ENCODE measurements at places on chromosomes 16 and 17.

DNA sequence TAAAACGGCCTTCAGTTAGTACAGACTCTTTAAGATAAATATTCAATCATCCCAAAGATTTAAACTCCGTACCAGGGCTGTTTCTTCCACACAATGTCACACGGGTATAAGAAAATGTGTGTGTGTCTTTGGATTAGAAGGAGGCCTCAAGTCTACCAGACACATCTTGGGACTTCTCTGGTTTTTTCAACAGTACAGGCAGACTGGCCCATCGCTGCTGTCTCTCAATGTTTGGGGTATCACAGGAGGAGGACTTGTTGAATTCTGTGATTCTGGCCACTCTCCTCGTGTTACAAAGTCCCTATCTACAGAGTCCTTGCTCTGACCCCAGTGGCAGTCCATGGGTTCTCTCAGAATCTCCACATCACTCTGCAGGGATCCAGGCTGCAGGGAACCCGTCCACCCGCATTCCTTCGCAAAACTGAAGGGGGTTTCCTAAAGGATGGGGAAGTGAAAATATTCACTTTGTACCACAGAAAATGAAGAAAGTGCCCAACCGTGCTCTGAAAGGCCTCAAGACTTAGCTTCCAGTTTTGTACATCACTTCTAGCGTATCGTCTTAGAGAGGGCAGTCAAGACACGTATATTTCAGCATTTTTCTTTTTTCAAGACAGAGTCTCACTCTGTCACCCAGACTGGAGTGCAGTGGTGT, 373.2 kb downstream of the NPIPA8 start:
- DNase-seq: no peak

DNA sequence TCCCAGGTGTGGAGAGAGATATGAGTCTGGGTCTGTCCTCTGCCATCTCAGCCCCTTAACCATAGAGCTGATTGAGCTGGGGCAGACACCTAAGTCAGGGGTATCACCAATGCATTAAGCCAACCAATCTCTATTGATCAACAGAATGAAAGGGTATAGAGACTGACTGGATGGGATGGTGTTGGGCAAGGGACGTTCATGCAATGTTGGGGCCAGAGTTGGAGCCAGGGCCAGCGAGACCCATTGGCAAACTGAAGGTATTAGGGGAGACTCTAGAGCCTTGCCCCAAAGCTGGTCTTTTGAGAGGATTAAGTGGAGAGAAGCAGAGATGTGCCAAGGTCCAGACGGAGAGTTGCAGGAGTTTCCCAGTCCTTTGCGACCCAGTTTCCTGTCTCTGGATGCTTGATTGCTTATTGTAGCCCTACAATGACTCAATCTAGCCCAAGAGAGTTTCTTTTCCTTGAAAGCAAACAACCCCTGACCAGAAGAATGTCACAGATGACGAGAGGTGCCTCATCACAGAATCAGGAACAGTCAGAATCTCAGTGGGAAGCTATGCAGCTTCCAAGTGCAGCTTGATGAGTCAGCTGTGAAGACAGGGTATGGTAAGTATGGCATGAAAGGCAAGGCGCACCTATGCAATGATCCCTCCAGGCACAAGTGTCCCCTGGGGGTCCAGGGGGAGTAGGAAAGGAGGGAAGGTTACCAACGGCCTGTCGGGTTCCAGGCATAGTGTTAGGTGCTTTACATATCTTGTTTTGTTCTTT, 137.2 kb downstream of the UTP18 start:
- DNase-seq: peak; percentile 21

DNA sequence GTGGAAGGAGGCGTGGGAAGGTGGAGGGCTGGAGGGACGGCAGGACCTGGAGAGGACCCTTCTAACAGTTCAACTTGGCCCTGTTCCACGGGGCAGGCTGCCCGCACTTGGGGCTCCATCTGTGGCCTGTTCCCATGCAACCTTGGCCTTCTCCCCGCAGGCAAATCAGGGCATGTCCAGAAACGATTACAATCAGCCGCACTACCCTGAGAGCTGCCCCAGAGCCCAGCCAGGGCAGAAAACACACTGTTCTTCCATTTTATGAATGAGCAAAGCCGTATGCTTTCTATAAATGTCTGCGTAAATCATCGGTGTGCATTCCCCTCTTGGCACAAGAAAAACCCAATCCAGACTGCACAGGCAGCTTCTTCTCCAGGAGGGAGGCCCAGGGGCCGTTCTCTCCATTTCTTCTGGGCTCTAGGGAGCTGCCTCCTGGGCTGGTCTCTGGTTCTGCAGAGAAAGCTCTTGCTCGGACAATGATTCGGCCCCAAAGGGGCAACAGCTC, 228.7 kb downstream of the SOX9 start:
- DNase-seq: no peak

GRCh38 chr16:9138021-9138680, 46.7 kb downstream of the HAPSTR1 start:
- no peak for DNase-seq

GRCh38 chr17:78933959-78934568, 8.9 kb upstream of the TIMP2 start:
- DNase-seq: peak; percentile 96

DNA sequence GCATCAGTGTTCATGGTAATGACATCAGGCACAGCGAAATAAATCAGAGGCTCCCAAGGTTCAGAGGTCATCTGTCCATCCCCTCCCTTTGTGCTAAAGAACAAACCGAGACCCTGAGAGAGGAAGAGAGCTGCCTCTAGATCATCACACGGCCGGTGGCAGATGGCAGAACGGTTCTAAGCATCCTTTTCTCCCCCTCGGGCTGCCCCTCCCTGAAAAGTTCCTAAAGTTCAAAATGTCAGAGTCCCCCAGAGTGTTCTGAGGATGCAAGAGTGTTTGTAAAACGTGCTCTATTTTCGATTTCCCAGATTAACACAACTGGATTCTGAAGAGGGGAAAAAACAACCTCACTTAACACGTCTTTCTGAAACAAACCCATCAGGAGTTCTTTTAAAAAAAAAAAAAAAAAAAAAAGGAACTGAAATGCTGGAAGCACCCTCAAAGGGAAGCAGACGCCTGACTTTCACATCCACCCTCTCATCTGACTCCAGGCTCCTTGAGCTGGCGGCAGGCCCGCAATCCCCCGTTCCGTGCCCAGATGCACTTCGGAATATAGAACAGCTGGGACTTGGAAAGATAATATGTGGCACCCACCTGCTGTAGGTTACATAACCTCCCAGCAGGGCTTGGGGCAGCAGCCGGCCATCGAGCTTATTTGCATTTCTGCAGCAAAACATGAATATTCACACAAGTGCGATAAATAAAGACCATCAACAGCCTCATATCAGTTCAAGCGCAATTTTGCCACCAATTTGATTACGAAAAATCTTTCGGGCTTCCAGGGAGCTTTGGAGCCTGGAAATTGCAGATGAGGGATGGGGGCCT, 115.5 kb upstream of the SMURF2 start:
- DNase-seq: no peak

DNA sequence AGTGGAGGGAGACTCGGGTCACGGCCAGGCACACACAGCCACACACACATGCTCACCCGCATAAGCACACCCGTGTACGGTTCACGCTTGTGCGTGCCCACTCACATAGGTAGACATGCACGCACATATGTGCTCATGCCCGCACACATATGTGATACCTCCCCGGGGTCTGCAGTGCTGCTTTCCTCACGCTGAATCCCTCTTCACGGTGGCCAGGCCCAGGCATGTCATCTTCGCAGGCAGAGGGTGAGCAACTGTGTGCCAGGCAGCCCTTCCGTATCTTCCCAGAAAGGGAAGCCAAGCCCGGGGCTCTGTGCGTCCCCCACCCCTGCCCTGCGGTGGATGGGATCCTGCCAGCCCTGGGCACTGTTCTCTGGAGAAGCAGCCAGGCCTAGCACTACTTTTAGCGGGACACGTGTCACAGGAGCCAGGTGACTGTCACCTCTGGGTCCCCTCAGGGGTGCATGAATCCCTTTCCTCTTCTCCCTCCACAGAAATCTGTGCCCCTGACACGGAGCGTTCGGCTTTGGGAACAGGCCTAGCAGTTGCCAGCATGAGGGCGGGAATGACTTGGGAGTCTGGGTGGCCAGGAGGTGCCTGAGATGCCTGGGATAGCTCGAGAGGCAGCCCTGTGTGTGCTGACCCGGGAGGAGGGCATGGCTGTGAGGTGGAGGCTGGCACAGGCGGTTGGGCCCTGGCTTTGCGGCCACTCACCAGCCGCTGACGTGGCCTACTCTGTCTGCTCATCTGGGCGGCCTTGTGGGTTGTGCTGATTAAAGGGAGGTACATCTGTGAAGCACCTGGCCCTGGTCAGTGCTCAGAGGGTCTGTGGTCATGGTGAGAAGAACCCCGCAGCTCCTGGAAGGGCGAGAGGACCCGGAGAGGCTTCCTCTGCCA, 47.5 kb downstream of the BAIAP2 start:
- DNase-seq: no peak
